ENCODE measurements at places on chromosomes 5 and 9.

DNA sequence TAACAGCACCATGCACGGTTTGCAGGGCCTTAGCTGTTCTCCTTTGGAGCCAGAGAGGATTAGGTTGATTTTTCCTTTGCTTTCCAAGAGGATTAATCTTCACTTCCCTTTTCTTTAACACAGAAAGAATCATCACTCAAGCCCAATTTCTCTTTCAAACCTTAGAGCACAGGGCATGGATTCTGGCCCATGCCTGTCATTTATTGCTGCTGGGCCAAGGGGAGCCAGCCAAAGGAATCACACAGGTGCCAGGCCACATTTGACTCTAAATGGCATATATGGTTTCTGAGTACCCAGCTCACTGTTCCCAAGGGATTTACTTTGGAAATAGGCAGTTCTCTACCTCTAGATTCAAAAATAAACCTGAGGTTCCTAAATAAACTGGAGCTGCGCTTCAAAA is 58.3 kb downstream of the FBXL7 start:
- DNase-seq = no peak

GRCh38 chr9:121301881-121302286 is 33.9 kb downstream of the GSN start:
- DNase-seq = no peak

GRCh38 chr5:71533615-71534014 is 53.5 kb upstream of the MCCC2 start:
- no peak for DNase-seq

DNA sequence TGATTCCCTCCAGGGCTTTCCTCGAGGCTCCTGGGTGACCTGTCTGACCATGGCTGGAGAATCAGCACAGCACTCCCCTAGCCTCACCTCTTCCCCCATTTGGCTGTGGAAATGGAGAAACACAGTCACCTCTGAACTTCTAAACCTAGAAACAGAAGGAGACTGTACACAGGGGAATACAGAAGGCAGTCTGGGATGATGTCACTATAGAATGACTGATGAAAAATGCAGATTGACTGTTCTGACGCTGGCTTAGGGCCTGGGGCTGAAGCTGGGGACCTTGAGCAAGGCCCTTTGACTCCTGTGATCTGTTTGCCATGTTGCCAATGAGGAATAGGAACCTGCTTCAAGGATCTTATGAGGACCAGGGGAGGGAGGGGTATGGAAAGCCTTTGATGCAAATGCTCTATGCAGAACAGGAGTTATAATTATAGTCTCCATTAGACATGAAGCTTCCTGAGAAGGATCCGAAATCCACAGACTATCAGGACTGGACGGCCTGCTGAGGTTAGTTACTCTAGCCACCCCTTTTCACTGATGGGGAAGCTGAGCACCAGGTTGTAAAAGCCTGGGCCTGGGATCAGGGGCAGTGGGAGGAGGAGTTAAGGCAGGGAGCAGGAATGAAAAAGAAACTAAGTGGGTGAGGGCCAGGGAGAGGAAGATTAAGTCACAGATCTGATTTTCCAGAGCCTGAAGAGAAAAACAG is 24.4 kb upstream of the ANXA6 start:
- no peak for DNase-seq

DNA sequence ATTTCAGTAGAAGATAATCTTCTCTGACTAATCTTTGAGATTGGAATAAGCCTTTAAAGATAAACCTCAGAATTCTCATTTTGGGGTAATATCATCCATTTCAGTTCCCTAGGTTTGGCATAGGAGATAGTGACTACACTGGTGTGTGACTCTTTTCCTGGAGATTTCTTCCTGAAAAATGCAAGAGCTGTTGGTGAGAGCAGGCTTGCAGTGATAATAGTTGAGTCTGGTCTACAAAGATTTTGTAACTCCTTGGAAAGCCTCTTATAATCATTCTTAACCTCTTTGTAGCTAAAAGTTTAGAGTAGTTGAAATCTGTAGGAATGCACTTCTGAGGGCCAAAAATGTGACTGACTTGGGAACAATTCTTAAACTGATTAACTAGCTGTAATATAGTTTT is 23.4 kb downstream of the RANBP17 start:
- no peak for DNase-seq

DNA sequence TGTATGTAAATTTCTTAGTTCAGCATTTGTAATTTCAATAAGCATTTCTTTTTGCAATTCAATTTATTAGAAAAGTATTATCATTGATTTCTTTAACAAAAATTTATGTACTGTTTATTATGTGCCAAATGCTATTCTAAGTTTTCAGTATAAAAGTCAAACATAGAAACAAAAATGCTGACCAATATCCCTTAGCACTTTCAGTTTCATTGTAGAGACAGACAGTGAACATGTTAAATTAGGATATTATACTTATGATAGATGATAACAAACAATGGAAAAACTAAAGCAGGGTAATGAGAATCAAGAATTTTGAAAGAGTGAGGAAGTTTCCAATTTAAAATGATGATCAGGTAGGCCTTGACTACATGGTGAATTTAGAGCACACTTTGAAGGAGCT is 1106.0 kb downstream of the TAF11L14 start:
- no peak for DNase-seq

GRCh38 chr9:98219794-98220370 is 27.4 kb upstream of the CORO2A start:
- no peak for DNase-seq

DNA sequence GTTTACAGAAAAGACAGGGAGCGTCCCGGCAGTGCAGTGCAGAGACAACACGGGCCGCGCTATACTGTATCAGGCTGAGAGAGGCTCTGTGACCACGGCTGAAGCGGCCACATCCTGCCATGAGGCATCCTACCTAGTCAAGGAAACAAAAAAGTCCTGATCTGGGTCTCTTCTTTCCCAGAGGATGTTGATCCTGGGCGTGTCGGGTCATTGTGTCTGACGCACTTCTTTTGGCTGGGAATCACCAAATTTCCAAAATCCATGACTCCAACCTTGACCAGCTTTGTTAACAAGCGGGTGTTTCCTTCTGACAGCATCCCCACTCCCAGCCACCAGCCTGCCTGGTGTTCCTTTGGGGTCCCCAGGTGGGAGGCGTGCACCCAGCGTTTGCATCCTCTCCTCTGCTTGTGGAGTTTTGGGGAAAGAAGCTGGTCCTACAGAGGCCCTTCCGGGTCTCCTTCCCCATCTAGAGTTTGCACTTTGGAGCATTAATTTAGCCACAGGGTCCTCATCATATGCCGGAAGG is 91.4 kb upstream of the RAI14 start:
- no peak for DNase-seq

DNA sequence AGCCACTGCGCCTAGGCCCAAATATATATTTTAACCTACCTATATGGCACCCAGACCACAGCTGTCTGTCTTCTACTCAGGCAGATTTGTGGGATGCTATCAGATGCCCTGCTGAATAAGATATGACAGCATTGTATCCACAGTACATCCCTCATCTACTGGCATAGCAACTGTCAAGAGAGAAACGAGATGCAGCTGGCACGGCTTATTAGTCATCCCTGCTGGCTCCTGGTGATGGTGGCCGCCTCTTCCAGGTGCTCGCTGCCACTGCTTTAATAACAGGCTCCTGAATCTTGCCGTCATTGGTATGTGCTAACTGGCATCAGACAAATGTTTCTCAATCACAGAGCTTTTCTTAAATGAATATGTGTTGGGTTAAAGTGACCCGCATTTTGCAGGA is 34.0 kb downstream of the B4GALT1 start:
- no peak for DNase-seq

DNA sequence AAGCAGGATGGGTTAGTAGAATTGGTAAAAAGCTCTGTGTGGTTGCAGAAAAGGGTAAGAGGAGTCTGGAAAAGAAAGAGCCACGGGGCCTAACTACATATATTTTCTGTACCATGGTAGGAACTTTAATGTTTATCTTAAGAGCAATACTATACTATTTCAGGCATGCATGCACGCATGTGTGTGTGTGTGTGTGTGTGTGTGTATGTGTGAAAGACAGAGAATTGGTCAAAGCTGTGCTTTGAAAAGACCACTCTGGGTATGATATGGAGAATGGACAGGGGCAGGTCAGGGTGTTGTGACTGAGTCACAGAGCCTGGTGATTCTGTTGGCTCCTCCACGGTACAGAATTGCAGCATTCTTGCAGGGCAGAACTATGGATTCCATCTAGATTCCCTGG is 339.3 kb downstream of the SLIT3 start:
- DNase-seq = no peak

GRCh38 chr9:12785260-12785770 is 10.5 kb downstream of the LURAP1L start:
- no peak for DNase-seq

DNA sequence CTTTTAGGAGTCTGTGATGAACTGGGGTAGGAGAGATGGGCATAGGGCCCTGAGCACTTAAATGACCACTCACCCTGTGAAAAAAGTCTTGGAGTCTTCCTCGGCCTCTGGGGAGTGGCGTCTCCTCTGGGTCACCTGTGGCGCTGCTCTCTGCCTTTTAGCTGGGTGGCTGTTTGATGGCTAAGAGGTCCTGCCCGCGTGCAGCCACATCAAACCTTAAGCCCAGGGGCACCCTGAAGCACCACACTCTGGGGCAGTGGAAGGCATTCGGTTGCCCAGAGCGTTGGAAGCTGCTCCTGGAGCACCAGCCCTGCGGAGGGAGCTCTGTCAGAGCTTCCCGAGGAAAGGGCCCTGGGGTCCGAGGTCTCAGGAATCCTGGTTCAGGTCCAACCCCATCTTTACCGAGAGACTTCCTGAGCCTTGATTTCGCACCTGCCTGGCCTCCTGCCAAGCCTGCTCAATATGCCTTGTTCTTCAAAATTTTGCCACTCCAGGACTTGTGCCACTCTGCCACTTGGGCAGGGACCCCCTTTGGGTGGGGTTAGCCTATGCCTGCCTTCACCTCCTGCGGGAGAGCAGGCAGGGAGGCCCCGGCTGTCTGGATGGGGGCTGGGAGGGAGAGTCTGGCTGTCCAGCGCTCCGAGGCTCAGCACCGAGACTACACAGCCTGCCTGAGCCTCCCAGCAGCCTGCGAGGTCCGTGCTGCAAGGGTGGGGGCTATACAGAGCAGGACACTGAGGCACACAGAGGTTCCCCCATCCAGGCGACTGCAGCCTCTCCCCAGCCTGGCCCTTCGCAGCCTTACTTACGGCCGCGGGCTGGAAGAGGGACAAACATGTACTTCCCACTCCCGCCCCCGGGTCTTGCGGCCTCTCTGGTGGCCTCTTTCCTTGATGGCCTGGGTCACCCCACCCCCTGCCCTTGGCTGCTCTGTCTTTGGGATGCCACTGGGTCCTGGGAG is 63.4 kb upstream of the RNU6ATAC start:
- no peak for DNase-seq

- DNase-seq = no peak
Observed at GRCh38 chr5:174794931-174795672, 70.7 kb downstream of the MSX2 start.

DNA sequence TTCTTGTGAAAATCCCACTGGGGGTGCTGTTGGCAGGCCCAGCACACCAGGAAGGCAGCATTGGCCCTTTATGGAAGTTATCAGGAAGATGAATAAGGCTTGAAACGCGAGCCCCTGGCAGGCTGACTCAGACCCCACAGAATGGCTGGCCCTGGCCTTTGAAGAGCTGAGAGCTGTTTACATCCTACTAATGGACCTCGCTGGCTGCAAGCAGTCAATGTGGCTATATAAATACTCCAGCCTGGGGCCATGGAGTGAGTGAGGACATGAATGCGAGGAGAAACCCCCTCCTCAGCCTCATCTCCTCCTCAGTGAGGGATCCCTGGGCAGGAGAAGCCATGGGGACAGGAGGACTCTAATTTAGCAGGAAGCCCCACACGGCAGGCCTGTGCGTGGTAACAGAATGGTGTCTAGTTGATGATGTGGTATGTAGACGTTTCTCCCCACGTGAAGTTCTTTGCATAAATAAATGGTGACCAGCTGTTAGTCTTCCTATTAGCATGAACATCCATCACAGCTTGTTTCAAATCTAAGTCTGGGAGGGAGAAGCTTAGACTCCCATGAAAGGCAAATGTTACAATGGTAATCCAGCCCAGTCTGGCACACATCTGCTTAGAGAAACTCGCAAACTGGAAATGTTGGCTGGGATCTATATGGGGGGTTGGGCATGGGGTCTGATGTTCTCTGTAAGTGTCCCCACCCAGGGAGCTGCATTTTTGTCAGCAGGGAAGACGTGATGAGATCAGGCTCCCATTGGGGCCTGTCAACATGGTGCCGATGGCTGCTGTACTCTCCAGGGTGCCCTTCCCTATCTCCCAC is 175.1 kb upstream of the PITX1 start:
- no peak for DNase-seq

DNA sequence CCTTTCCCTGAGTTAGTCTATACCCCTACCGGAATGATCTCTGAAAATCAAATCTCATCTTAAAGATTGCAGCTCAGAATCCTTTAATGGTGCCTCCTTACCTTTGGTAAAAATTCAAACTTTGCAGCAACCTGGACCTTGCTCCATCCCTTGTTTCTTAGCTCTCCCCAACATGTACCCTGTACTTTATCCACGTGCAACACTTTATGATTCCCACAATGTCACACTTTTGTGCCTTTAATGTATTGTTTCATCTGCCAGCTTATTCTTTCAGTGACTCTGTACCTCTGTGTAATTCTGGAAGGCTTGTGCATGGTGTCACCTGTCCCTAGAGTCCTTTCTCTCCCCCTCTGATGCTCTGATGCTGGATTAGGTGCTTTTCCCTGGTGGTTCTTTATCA is 9.5 kb downstream of the ACO1 start:
- DNase-seq = no peak

DNA sequence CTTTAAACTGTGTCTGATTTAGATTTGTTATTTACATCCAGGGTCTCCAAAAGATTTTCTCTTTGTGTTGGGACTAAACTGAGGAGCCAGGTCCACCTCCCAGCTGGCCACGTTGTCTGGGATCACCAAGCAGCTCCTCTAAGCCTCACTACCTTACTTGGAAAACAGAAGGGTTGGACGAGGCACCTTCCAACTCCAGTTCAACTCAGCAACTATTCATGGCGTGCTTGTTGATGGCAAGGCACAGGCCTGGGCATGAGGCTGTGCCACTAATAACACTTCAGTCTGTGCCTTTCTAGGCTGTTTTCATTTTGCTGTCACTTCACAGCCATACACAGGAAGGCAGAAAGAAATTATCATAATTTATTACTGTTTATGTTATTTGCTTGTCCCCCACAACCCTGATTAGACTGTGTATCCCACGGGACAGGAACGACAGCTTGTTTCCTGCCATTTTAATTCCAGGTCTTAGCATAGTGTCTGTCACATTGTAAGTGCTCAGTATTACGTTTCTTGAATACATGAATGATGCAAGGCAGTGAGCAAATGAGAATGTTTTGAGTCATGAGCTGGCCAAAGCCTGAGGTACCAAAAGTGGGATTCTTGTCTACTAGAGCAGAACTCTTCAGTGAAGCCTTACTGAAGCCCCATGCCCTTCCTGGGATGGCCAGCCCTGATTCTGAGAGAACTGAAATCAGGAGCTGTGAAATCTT is 125.8 kb downstream of the GALNT10 start:
- DNase-seq = peak; percentile 60

Measured in NCI-H1436 (cell line).